Bronchial epithelial cell (primary cell): ENCODE measurements at places on chromosomes 16 and 17. TPM values are rescaled to one million over a fixed set of nuclear protein-coding genes. Genes with fewer than 3 reads are reported as not detected.

Gene SHISA6
- not detected in 2 replicates for total RNA-seq

Gene SPNS3
- total RNA-seq = 0.26 TPM in 1 of 2 replicates, not detected in the other

Gene ZSCAN10
- total RNA-seq = not detected in 2 replicates

Gene NME3
- total RNA-seq = 48.5 and 56.9 TPM in 2 replicates

Gene NOG
- total RNA-seq = under 0.01 and 0.26 TPM in 2 replicates

Gene RGS11
- total RNA-seq = 0.26 TPM in 1 of 2 replicates, not detected in the other

Gene CD300E
- total RNA-seq = not detected in 2 replicates

Gene OR4D1
- total RNA-seq = not detected in 2 replicates

Gene TBC1D3E
- total RNA-seq = 0.77 TPM in 1 of 2 replicates, not detected in the other

Gene METTL23
- total RNA-seq = 18.7 and 22.3 TPM in 2 replicates

Gene ELOB
- 468 and 946 TPM in 2 replicates for total RNA-seq

Gene OMG
- total RNA-seq = not detected in 2 replicates
